ENCODE measurements at places on chromosomes 2 and 18. TPM values are rescaled to one million over a fixed set of nuclear protein-coding genes. Genes with fewer than 3 reads are reported as not detected.

The GALNT5 gene
- not detected for total RNA-seq

The CFAP65 gene
- total RNA-seq: not detected

The LDAH gene
- total RNA-seq: 18.1 TPM

The HNMT gene
- not detected for total RNA-seq

The CDK5R2 gene
- total RNA-seq: not detected

The DYNAP gene
- total RNA-seq: not detected

The RTKN gene
- total RNA-seq: 1.7 TPM

The ANKRD53 gene
- total RNA-seq: 0.20 TPM

The CYTIP gene
- 264 TPM for total RNA-seq

The CDH2 gene
- not detected for total RNA-seq

The KCNG3 gene
- total RNA-seq: 0.15 TPM

The IKZF2 gene
- total RNA-seq: 23.4 TPM

The TBC1D8 gene
- total RNA-seq: 1.7 TPM

The UBXN2A gene
- total RNA-seq: 14.3 TPM

The PSMD1 gene
- total RNA-seq: 46.9 TPM

The GAD1 gene
- 0.09 TPM for total RNA-seq

The SERPINB7 gene
- not detected for total RNA-seq

The STARD6 gene
- total RNA-seq: not detected

The L3MBTL4 gene
- total RNA-seq: 0.83 TPM

The OR6B2 gene
- total RNA-seq: not detected

The HTR2B gene
- total RNA-seq: not detected

The SKOR2 gene
- not detected for total RNA-seq

The MFF gene
- total RNA-seq: 57.6 TPM

The CFC1 gene
- not detected for total RNA-seq

The SH2D6 gene
- 0.49 TPM for total RNA-seq

The HDAC4 gene
- 67.8 TPM for total RNA-seq

The DUSP11 gene
- 44.0 TPM for total RNA-seq

The C2orf92 gene
- 15.3 TPM for total RNA-seq

The NT5DC4 gene
- total RNA-seq: not detected

The AQP12B gene
- total RNA-seq: not detected

The CPLX4 gene
- total RNA-seq: not detected

The KLF7 gene
- total RNA-seq: 90.6 TPM

The CCDC85A gene
- total RNA-seq: not detected

The GCG gene
- not detected for total RNA-seq

The PPP1R1C gene
- not detected for total RNA-seq

The CCDC148 gene
- not detected for total RNA-seq

The MRPS5 gene
- total RNA-seq: 57.9 TPM

The PER2 gene
- total RNA-seq: 9.3 TPM

The FKBP1B gene
- 1.2 TPM for total RNA-seq

Data from T-cell (primary cell).